Right lobe of liver (tissue), 6 donors: ENCODE measurements at places on chromosomes 1 and 21. TPM values are rescaled to one million over a fixed set of nuclear protein-coding genes. Genes with fewer than 3 reads are reported as not detected.

DNA sequence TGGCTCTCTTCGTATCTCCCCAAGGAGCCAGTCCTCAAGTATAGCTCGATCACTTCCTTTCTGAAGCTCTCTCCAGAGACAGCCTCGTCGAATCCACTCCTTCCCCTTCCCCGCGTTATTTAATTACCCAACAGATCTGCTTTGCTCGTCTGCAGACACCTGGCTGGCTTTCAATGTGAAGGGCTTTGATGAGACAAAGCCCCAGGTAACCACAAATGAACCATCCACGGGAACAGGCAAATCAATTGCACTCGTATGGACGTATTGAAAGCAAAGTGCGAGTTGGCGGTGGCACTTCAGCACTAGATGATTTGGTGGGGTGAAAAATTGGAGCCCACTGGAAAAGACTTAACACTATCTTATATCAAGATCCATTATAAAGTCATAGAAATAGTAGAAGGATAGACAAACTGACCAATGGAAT is 364 bp upstream of the BCAR3 start:
- no peak for DNase-seq

GRCh38 chr1:147201276-147201675 is 23.9 kb downstream of the FMO5 start:
- no peak for DNase-seq

DNA sequence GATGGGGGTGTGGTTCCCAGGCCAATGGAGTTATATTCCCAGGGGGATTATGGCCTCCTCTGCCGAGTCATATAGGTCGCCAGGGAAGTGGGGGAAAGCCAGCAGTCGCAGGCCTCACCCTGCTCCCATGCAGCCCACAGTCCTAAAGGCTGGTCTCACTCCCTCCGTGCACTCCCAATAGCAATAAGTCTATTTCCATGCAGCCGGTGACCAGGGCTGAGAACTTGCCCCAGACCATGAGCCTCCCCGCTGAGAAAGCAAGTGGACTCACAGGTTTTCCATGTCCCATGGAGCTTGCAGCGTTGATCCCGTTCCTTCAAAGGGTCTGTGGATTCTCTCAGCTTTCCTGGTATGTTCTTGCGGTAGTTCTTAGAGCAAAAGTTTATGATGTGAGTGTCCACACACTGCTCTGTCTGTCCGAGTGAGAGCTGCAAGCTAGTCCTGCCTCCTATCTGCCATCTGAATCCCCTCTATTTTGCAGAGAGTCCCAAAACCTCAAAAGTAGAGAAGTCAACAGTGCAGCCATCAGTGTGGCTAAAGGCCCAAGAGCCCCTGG is 81.7 kb upstream of the TMPRSS2 start:
- no peak for DNase-seq

DNA sequence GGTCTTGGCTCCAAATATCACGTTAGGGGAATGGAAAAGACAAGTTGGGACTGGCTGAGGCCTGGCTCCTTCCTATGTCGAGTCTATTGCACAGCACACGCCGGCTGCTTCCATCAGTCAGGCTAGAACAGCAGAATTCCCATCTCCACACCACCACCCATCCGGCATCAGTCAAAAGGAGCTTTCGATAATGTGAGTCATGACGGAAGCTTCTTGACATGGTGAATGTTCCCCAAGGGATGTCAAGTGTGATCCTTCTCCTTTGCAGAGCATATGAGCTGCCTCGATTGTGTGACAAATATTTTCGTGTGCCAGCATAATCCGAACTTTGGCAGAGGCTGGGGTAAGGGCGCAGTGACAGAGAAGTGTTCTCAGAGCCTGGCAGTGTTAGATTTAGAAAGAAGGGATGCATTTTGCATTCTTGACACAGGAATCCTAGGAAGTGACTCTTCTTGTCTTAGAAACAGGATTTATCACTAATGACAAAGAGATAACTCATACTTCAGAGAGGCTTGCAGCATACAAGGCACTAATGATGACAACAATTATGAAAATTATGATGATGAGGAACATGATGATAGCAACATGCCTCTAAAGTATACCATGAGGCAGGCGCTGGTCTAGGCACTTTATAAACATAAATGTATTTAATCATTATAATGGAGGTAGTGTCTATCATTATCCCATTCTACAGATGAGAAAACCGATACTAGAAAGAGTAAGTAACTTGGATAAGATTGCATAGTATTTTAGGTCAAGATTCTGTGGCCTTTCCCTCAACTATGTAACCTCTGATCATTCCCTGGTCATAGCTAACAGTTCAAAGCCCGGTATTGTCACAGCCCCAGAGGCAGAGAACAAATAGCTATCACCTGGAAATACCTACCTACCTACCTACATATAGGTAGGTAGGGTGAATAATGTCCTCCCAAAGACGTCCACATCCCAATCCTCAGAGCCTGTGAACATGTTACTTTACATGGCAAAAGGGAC is 135.0 kb downstream of the KCNJ6 start:
- DNase-seq, result no peak

DNA sequence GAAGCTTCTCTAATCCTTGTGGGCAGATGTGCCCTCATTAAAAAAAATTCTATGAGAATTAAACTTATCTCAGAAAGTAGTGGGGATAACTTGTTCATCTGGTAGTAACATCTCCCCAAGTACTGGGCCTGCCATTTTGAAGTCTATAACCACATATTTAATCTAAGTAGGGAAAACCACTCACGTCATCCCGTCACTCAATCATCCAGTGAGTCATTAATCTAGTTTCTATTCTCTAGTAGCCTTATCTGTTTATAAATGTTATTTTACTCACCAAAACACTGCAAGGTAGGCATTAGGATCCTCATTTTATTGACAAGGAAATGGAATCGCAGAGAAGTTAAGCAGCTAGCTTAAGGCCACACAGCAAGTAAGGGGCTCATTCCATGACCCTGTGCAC is 221.9 kb downstream of the ATG4C start:
- no peak for DNase-seq

- DNase-seq, result peak; percentile 59
Measured at GRCh38 chr1:1915911-1916840, 1.1 kb downstream of the CALML6 start.

DNA sequence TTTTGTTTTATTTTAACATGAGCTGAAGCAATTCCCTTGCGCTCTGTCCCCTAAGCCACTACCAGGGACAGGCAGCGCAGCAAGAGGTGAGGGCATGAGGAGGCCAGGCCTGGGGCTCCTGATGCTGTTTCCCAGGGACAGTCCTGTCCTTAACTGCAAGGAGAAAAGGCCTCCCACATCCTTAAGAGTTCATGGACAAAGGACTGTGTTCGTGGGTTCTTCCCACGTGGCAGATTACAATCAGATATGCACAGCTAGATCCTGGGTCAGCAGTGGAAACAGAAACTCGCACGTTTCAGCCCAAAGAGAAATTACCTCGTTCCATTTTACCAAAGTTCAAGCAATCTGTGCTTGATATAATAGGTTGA is 85.8 kb downstream of the MIS18A start:
- no peak for DNase-seq

DNA sequence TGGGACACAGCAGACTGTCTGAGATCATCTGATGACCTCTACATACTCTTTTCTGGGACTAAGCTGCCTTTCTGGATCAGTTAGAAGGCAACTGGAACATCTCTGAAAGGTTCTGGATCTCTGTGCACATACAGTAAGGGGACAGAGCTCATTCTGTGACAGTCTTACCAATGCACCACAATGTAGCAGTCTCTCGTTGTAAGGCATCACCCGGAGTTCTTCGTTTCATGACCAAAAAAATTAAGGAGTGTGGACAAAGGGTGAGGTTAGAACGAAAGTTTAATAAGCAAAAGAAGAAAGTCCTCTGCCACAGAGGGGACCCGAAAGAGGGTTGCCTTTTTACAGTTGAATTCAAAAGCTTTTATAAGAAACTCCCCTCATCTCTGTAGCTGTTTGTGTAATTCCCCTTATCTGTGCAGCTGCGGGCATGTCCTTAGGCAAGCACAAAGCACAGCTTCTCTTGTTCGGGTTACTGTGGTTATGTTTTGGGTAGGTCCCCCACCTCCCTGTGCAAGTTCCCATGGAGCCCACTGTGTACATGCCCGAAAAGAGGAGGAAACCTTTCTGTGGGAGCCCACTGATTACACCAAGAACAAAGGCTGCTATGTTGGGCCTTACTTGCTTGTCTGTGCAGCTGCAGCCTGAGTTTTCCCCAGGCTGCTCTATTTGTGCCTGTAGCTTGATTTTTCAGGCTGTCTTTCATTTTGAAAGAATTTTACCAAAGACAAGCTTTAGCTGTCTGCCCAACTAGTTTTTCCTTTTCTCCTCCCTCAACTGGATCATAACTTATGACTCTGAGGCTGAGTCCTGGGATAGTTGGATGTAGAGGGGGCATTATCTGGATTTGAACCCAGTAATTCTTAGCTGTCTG is 53.1 kb upstream of the CACNA1E start:
- no peak for DNase-seq

DNA sequence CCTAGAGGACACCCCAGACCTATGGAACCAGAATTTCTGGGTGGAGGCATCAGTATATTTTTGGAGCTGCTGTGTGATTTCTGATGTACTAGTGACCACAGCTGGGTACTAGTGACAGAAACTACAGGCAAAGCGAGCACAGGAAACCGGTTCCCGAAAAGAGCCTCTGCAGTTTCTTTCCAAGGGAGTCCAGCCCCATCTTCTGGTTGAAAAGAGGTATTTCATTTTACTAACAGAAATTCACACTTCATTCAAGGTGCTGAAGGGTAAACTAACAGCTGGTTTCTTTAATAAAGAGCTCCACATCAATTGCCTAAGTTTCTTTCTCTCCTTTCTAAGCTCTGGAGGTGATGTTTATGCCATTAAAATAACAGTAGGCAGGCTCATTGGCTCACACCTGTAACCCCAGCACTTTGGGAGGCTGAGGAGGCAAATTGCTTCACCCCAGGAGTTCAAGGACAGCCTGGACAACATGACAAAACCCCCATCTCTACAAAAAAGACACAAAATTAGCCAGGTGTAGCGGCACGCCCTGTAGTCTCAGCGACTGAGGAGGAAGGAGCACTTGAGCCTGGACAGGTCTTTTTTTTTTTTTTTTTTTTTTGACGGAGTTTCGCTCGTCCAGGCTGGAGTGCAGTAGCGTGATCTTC is 22.0 kb downstream of the THAP3 start:
- DNase-seq, result no peak

Gene PADI2
- 0.93 TPM for total RNA-seq

Gene HPCAL4
- total RNA-seq, result not detected
